ENCODE measurements at places on chromosomes 7 and 10. TPM values are rescaled to one million over a fixed set of nuclear protein-coding genes. Genes with fewer than 3 reads are reported as not detected.

DNA sequence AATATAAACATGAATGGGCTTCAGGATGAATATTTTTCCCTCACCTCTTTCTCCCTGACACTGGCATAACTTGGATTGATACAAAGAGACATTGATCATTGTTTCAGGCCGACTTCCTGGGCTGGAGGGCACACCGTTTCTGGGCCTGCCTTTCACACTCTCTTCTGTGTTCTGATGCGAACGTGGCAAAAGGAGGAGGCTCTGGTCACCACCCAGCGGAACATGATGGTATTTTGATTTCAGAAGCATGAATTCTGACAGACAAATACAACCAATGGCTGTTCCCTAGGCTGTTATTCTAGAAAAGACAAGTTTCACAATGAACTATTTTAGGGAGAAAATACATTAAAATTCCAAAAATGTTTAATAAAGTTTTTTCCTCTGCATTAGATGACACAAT is 534.5 kb upstream of the MKI67 start:
- DNase-seq: no peak

GRCh38 chr7:21371360-21371759 is 56.5 kb upstream of the SP4 start:
- no peak for DNase-seq

- DNase-seq: no peak
Observed at GRCh38 chr7:135321556-135321955, 87.9 kb downstream of the STRA8 start.

Gene TACR2
- not detected for total RNA-seq

Gene ANKRD30A
- not detected for total RNA-seq
